Activated naive CD8-positive, alpha-beta T cell treated with anti-CD3 and anti-CD28 coated beads, Interleukin-2, amount 10 ng/mL, durations not matched to agents 7 days and 5 days (primary cell): ENCODE measurements at places on chromosomes 2 and 18. TPM values are rescaled to one million over a fixed set of nuclear protein-coding genes. Genes with fewer than 3 reads are reported as not detected.

KCNJ3 gene
- not detected for total RNA-seq

PSD4 gene
- total RNA-seq = 361 TPM

DSG2 gene
- 0.28 TPM for total RNA-seq

SERPINB11 gene
- not detected for total RNA-seq

FOXI3 gene
- not detected for total RNA-seq

SFXN5 gene
- 13.3 TPM for total RNA-seq

SLC40A1 gene
- total RNA-seq = 4.6 TPM

FBXO15 gene
- 2.1 TPM for total RNA-seq

GRCh38 chr18:22165603-22166068 is 3.8 kb upstream of the GATA6 start:
- DNase-seq = no peak

DNA sequence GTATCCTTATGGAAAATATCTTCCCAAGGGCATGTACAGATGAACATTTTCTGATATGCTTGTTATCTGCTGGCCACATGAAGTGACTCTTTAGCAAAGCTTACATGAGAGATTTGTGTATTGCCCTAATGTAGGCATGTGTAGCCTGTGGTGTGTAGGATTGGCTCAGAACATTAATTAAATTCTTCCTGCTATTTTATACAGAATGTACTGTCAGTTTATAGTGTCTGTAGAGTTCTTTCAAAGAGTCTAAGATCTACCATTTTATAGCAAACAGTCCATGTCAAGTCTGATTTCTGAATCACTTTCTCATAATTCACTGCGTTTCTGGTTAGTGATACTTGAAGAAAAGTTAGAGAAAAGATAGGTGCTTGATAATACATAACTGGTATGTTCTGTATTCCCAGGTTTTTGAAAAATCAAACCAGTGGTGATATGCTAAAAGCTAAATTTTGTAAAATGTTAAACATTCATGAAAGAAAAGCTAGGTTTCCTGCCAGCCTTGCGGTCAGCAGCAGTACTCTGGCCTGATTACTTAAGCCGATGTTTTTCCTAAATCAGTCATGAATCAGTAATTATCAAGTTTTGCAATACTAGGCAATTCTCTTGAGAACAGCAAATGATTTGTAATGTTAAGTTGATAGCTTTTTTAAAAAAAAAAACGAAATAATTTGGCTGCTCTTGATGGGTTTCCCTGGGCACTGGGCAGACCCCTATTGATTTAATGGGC is 30.9 kb upstream of the EFEMP1 start:
- DNase-seq = no peak

GRCh38 chr2:113840518-113840917 is 49.4 kb upstream of the ACTR3 start:
- DNase-seq = no peak

GRCh38 chr2:38057651-38058410 is 18.1 kb downstream of the CYP1B1 start:
- DNase-seq = no peak

DNA sequence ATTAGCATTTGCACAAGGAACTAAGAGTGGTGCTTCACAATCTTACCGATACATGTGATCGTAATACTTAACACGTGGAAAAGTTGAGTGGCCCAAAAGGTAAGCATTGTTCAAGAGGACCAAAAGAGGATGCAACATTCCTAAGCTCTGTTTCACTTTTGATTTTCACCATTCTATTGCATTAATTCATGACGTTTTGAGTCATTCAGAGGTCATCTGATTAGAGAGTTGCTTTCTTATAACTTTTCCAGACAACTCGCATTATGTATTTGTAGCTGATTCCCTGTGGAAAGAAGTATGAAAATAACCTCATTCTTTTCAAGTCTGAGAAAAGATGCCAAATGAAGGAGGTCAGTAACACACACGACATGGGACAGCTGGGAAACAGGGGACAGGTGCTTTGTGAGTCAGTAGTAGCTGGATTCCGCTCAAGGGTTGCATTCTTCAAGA is 344.4 kb downstream of the RND3 start:
- no peak for DNase-seq

DNA sequence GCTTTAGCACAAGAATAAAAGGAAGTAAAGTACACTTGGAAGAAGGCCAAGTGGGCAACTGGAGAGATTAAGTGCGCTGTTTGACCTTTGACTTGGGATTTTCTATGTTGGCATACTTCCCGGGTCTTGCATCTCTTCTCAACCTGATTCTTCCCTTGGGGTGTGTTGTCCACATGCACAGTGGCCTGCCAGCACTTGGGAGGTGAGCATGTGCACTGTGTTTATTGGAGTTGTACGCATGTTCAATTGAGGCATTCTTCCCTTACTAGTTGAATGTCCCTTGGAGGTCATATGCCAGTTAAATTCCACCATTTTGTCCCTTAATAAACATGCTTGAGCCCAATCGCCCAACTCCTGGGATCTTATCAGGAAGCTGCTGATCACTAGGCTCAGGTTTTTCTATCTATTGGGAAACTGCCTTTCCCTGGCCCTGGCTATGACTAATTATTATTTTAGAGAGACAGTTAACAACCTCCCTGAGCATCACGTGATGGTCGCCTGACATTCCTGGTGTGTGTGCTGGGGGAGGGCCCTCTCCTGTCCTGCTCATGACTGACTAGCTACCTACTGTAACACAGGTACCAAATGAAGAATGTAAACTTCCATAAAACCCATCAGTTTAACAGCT is 62.5 kb upstream of the RAPGEF4 start:
- DNase-seq = no peak

DNA sequence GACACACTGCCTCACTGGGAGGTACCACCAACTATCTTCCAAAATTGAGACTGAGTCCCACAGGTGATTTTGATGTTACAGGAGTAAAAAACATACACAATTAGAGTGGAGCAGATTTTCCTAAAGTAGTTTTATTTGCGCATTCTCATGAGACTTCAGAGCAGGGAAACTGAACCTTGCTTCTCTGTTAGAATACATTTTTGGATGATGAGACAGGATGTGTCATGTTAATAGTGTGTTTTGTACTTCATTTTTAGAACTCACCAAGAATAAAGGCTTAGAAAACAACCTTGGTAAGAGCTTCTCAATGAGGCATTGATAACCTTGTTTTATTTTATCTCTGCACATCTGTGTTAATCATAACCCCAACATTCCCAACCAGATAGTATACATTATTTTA is 310.2 kb upstream of the GALNT5 start:
- no peak for DNase-seq

- DNase-seq = no peak
Measured at GRCh38 chr18:63951302-63951705, 2.2 kb downstream of the HMSD start.

- DNase-seq = no peak
Measured at GRCh38 chr2:86253424-86253823, 54.2 kb downstream of the MRPL35 start.

GRCh38 chr18:58896734-58897508 is 32.2 kb downstream of the ZNF532 start:
- DNase-seq = no peak

- no peak for DNase-seq
Measured at GRCh38 chr2:136254681-136255080, 136.7 kb upstream of the CXCR4 start.

GRCh38 chr2:171923206-171923605 is 945 bp downstream of the HAT1 start:
- no peak for DNase-seq

GRCh38 chr18:4869155-4869554 is 327.9 kb downstream of the AKAIN1 start:
- no peak for DNase-seq
